ENCODE measurements at places on chromosomes 7 and 10. TPM values are rescaled to one million over a fixed set of nuclear protein-coding genes. Genes with fewer than 3 reads are reported as not detected.

TMEM225B gene
- total RNA-seq = 1.3 TPM

NME8 gene
- total RNA-seq = not detected

CXCL12 gene
- not detected for total RNA-seq

UPK3B gene
- total RNA-seq = 0.75 TPM

CYP2E1 gene
- not detected for total RNA-seq

CDH23 gene
- 6.2 TPM for total RNA-seq

MSMB gene
- total RNA-seq = not detected

Measured in activated naive CD4-positive, alpha-beta T cell treated with anti-CD3 and anti-CD28 coated beads, Interleukin-2, amount 10 ng/mL, durations not matched to agents 5 hours and 36 hours (primary cell).